ENCODE measurements at places on chromosomes 2 and 18. TPM values are rescaled to one million over a fixed set of nuclear protein-coding genes. Genes with fewer than 3 reads are reported as not detected.

GRCh38 chr2:74886811-74887210 lies 52.9 kb downstream of the HK2 start:
- H3K36me3 ChIP-seq, result peaks cover 84% of the 10 kb centered on the region
- H3K4me1 ChIP-seq, result no peaks in the 10 kb centered on the region
- H3K4me3 ChIP-seq, result no peak overlapping the region
- H3K27me3 ChIP-seq, result no peaks in the 10 kb centered on the region
- no peak overlapping the region for H3K27ac ChIP-seq

DNA sequence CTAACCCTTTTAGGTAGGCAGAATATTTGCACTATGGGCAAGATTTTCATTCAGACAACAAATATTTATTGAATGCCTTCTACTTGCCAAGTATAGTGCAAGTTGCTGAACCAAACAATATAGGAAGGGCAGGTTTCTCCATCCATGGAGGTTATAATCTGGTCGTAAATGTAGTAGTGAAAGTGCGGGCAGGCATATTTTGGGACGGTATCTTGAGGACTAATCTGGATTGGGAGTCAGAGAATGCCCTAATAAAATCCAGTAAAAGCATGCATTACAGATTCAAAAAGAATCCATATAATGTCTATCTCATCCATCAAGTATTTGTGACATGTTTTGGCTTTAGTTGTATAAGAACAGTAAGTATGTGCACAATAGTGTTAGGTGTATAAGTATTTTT lies 1.7 kb upstream of the NDUFV2 start:
- H3K36me3 ChIP-seq, result no peaks in the 10 kb centered on the region
- no peak overlapping the region for H3K4me3 ChIP-seq
- no peaks in the 10 kb centered on the region for H3K4me1 ChIP-seq
- no peak overlapping the region for H3K27ac ChIP-seq
- peaks cover 12% of the 10 kb centered on the region for H3K27me3 ChIP-seq

- no peak for DNase-seq
- no peaks in the 10 kb centered on the region for H3K27me3 ChIP-seq
- H3K36me3 ChIP-seq, result peaks cover 70% of the 10 kb centered on the region
Observed at GRCh38 chr2:65103013-65103715, 26.7 kb downstream of the RAB1A start.

The TFCP2L1 gene
- total RNA-seq, result 3.3 TPM

The CLIP4 gene
- 7.5 TPM for total RNA-seq

The RAB27B gene
- 0.40 TPM for total RNA-seq
